ENCODE measurements at places on chromosomes 13 and 19. TPM values are rescaled to one million over a fixed set of nuclear protein-coding genes. Genes with fewer than 3 reads are reported as not detected.

Gene LYL1
- total RNA-seq = 10.0 TPM

Gene CYSLTR2
- total RNA-seq = 0.40 TPM

Gene FFAR2
- total RNA-seq = 1.3 TPM

Gene CD320
- 32.0 TPM for total RNA-seq

Gene SPTBN4
- 4.7 TPM for total RNA-seq

Gene OR10H5
- not detected for total RNA-seq

Measured in gastroesophageal sphincter (tissue), 4 donors.